ENCODE measurements at places on chromosomes 2 and 18.

DNA sequence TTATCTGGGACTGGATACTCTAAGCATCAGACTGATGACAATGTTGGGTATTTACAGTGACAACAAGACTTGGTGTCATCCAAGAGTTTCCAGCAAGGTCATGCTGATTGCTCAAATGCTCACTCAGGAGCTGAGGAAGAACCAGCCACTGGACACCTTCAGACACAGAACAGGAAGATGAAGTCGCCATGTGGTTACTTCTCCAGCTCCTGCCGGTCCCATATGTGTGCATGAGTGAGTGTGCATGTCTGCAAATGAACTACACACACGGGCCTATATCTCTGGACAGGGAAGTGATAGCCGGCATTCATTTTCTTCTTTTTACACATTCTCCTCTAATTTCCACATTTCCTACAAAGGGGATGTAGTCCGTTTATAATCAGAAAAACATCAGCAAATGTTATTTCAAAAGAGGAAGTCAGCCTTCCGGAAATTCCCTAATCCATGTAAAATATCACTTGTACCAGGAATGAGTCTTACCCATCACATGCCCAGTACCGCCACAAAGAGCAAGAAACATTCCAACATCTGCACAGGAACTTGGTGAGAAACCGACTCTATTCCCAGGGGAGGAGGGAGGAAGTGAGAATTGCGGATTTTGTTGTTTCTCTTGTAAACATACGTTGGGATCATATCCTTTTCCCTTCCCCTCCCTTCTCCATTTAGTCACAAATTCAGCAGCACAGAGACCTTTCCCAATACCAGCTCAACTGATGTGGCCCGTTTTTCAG, 10.8 kb downstream of the RFX8 start:
- DNase-seq: no peak

GRCh38 chr2:79887747-79888374, 375.0 kb downstream of the CTNNA2 start:
- DNase-seq: no peak

DNA sequence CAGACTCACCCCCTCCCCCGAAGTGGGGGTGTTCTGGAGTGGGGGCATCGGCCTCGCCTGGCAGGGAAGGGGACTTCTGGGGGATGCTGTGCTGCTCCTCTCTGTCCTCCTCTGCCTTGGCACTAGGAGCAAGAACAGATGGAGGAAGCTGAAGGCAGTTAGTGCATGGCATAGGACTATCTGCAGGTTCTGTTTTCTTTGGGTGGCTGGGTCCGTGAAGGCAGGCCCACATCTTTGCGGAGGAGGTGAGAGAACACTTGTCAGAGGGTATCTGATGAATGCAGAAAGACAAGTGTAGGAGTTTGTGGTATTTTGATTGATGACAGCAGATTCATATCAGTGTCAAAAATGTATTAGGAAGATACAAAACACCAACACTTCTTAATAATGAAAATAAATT, 411.4 kb downstream of the TSN start:
- no peak for DNase-seq

- no peak for DNase-seq
Measured at GRCh38 chr18:57150828-57151227, 3.9 kb downstream of the BOD1L2 start.

DNA sequence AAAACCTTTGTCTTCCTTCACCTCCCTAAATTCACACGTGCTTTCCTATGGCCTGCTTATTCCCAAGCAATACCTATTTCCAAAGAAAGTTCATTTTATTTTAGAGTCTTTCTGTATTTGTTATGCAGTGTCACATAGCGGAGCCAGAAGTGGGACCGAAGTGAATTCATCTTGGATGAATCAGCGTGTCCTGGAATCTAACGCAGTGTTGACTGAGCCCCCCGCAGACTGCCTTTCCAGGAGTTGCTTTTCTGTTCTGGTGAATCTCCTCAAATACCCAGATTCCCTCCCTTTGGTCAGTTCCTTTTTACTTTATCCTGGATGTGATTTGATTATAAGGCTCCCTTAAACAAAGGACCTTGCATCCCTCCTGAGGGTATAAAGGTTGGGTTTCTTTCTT, 10.8 kb downstream of the ALPP start:
- DNase-seq: no peak

- no peak for DNase-seq
Measured at GRCh38 chr2:27735263-27735904, 36.1 kb upstream of the MRPL33 start.

DNA sequence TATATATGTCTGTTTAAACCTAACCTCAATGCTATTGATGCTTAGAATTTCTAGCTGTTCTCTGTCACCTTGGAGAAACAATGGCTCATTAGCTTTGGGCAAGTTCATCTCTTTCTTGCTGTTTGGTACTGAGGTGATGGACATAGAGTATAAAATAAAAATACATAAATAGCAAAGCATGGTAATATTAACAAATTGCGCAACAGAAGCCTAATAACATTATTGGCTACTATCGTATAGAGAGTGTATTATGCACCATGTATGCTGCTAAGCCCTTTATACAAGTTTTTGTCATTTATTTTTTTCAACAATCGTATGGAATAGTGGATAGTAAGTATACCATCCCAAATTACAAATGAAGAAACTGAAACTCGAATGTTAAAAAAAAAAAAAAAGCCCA, 100.1 kb downstream of the ICOS start:
- no peak for DNase-seq

DNA sequence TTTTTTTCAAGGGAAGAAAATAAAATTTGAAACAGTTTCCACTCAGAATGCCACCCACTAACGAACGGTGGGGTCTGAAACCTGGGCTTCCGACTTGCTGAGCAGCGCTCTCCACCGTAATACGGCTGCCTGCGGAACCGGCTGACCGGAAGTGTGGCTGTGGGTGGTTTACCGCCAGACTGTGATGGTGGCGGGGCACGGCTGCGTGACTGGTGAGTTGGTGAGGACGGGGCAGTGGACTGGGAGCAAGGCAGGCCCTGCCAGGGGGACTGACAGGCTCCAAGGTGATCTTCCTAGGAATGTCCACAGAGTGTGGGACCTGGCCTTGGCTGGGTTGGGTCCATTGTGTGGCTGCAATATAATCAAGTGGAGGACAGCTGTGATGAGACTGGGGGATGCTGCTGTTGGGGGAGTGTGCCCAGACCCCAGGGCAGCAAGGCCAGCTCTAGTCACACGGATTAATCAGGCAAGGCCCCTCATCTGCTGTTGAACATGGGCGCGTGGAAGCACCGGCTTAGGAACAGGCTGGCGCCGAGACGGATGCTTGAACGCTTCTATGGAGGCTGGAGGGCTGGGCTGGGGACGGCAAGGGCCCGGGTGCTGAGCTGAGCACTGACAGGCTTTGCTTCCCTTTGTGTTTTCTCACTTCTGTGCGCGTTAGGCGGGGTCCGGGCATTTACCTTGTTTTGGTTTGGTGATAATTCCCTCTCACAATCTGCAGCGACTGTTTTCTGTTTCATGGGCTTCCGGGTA, 357.7 kb upstream of the SPRED2 start:
- DNase-seq: no peak

DNA sequence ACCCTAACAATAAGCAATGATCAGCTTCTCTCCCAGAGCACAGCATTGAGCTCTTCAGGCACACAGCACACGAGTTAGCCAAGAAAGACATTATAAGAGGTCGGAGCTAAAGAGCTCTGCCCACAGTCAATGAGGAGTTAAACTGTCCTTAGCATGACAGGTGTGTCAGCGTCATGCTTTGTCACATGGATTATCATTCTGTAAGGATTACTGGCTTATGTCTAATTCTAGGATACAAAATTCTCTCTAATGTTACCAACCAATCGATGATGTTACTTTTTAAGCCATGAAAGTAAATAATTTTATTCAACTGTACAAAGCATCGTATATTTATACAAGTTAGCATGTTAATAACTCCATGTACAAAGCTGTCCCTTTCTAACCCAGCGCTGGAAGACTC, 108.8 kb downstream of the ZNF236 start:
- no peak for DNase-seq

- no peak for DNase-seq
Measured at GRCh38 chr2:18924886-18925285, 335.5 kb upstream of the NT5C1B start.

GRCh38 chr18:68439642-68440041, 275.3 kb downstream of the TMX3 start:
- no peak for DNase-seq

GRCh38 chr2:189566046-189566445, 14.5 kb downstream of the SLC40A1 start:
- no peak for DNase-seq

GRCh38 chr2:14011190-14011589, 621.3 kb upstream of the LRATD1 start:
- DNase-seq: no peak

- DNase-seq: no peak
Measured at GRCh38 chr18:61554946-61555361, 221.7 kb downstream of the CDH20 start.

- DNase-seq: peak; percentile 39
Measured at GRCh38 chr2:219997341-219997851, 370.0 kb downstream of the SLC4A3 start.

GRCh38 chr18:78601349-78601748, 378.3 kb upstream of the SALL3 start:
- DNase-seq: no peak

- no peak for DNase-seq
Measured at GRCh38 chr2:200533754-200534153, 7.7 kb downstream of the SGO2 start.

DNA sequence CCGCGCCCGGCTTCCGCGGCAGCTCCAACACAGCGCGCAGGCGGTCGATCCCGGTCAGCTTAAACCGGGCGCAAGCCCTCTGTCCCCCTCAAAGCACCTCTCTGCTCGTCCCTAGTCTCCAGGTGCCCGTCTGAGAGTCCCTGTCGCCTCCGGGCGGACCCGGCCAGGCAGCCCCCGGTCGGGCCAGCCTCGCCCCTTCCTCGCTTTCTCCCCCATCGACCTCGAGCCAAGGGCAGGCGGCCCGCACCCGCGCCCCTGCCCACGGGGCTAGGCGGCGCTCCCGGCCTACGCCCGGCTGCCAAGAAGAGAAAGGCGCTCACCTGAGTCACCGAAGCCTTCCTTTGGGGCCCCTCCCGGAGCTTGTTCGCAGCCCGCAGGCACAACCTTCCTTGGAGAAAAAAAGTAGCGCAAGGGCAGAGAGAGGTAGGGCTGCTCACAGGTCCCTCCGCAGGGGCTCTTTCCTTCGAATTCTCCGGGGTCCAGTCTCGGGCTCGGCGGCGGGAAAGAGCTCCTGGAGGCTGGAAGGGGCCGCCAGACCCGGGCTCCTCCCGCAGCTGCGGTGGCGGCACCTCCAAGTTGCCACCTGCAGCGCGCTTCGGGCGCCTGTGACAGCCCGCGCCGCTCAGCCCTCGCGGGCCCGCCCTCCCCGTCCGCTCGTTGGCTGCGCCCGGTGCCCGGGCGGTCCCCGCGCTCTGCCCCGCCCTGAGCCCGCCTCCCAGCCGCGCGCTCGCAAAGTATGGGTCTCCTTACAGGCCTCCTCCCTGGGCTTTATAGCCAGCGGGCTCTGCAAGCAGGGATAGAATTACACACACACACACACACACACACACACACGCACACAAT, 86.5 kb upstream of the EPB41L3 start:
- peak; percentile 29 for DNase-seq

GRCh38 chr2:67561457-67561965, 164.4 kb downstream of the ETAA1 start:
- no peak for DNase-seq

DNA sequence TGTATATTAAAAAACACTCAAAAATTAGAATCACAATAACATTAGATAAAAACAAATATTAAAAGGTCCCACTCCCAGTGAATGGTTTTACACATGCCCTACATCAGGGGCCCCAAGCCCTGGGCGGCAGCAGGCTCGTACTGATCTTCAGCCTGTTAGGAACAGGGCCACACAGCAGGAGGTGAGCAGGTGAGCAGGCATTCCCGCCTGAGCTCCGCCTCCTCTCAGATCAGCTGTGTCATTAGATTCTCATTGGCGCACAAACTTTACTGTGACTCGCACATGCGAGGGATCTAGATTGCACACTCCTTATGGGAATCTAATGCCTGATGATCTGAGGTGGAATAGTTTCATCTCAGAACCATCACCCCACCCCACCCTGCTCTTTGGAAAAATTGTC, 74.2 kb downstream of the MBD2 start:
- DNase-seq: no peak

- peak; percentile 89 for DNase-seq
Measured at GRCh38 chr2:235384624-235385023, 109.2 kb upstream of the AGAP1 start.

GRCh38 chr2:113114224-113114945, 13.0 kb upstream of the IL1RN start:
- no peak for DNase-seq

DNA sequence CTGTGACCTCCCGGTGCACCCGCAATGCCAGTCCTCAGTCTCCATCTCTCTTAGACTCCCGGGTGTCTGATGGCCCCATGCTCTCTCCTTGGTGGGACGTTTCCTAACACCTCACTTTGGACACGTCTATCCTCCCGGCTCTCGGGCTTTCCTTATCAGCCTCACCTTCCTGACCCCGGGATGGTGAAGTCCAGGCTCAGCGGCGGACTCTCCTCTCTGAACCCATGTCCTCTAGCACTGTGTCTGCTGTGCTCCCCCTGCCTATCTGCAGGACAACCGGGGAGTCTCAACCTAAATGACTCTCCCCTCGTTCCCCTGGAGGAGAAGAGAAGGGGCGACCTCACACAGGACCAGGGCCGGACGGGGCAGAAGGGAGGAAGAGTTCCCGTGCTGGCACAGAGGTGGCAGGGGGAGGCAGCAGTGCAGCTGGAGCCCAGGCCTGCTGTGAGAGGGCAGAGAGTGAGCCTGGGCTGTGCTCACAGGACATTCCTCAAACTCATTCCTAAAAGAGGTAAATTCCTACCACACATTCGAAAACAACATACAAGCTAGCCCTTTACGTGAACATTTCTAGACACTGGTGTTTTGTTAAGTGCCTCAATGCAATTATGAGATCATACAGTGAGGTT, 41.9 kb downstream of the MBP start:
- no peak for DNase-seq

GRCh38 chr2:13260402-13260801, 543.7 kb downstream of the TRIB2 start:
- DNase-seq: no peak

GRCh38 chr2:70528929-70529328, 24.7 kb downstream of the TGFA start:
- no peak for DNase-seq

DNA sequence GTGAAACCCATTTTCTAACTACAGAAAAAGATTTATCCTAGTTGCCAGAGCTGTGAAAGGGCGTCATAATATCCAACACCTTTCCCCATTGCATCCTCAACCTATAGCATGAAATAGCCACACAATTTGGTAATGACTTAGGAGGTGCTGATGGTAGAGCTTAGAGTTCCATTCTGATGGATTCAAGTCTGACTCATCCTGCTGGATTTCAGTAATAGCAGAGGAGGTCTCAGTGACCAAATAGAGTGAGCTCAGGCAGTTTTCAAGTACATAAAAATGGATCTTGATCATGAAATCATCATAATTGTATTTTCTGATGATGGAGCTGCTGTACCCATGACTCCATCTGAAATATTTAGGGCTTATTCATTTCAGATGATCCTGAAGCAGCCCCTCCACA, 270.7 kb upstream of the KLHL29 start:
- DNase-seq: no peak

- DNase-seq: no peak
Measured at GRCh38 chr2:218019411-218020060, 16.7 kb upstream of the TNS1 start.
